Thoracic aorta (tissue), 2 donors: ENCODE measurements at places on chromosomes 7 and 10.

DNA sequence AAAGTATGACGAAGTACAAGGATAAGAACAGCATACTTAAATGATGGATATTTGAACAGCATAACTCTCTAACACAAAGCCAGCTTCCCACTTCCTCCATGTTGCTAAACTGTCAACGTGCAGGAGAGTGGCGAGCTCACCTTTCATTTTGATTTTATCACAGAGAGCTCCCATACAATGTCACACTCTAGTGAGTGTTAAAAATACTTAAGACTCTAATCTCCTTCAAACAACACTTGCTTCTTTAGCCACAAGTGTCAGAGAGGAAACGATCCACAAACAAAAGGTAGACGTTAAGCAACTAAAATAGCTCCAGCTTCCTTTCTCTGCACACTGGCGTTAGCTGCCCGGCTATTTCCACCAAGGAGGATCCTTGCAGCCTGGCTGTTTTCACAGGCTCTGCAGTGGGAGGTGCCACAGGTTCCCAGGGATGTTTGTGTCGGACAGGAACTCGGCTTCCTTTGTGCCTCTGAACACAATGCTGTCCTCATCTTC lies 194.6 kb downstream of the COBL start:
- no peak overlapping the region for H3K27ac ChIP-seq
- no peaks in the 10 kb centered on the region for H3K27me3 ChIP-seq
- no peak overlapping the region for H3K4me3 ChIP-seq
- no peaks in the 10 kb centered on the region for H3K4me1 ChIP-seq
- no peak for DNase-seq
- no peaks in the 10 kb centered on the region for H3K36me3 ChIP-seq

GRCh38 chr10:85927952-85928665 lies 438.5 kb downstream of the GRID1 start:
- H3K4me1 ChIP-seq: no peaks in the 10 kb centered on the region
- no peak overlapping the region for H3K27ac ChIP-seq
- no peaks in the 10 kb centered on the region for H3K36me3 ChIP-seq
- no peaks in the 10 kb centered on the region for H3K27me3 ChIP-seq
- DNase-seq: no peak

DNA sequence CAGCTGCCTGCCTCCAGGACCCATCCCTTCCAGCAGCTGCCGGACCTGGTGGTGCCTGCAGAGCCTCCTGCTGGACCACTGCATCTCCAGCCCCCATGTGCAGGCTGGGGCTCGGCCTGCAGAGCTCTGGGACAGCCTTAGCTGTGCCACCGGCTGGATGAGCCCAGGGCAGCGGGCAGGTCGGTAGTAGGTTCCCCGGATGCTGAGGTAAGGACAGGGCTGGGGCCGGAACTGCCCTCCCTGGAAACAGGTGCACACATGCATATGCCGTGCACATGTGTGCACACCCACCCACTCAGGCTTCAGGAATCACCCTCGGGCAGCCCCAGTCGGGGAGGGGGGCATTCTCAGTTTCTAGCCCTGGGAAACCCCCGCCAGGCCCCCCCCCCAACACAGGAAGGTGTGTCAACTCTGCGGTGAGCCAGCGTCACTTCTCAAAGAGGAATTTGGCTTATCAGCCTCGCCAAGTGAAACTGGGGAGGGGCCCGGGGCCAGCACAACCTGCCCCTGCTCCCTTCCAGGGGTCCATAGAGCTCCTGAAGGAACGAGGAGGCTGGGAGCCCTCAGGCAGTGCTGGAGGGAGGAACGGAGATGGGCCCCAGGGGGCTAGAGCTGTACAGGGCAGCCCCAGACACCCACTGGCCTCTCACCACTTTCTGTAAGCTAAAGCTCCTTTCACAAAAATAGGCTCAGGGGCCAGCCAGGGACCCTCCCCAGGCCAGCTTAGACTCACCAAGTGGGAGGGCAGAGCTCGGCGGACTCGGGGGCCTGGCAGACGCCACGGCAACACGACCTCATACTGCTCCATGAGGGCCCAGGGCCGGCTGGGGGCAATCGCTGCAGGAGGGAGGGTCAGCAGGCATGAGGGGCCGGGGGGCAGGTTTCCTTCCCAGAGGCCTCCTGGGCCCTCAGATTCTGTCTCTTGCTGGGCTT lies 1.7 kb downstream of the ADAM8 start:
- peaks cover 10% of the 10 kb centered on the region for H3K36me3 ChIP-seq
- peak overlapping the region; percentile 58 for H3K4me3 ChIP-seq
- DNase-seq: no peak
- H3K27ac ChIP-seq: no peak overlapping the region

DNA sequence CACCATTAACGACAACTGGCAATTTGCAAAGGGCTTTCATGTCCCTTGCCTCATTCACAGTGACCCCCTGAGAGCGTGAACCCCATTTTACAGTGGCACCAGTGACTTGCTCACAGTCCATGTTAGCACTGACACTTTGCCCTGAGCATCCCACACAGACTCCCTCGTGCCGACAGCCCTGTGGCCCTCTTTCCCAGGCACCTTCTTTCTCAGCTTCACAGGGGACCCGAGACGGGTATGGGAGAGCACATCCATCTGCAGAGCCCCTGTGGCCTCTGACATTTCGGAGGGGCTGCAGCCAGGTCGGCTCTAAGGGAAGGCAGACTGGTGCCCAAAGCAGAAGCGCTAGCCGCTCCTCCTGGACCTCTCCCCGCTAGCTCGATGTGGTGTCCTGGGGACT lies 10.8 kb downstream of the LOXL4 start:
- H3K27me3 ChIP-seq: no peaks in the 10 kb centered on the region
- H3K4me1 ChIP-seq: peaks cover 43% of the 10 kb centered on the region
- peaks cover 1% of the 10 kb centered on the region for H3K36me3 ChIP-seq
- H3K27ac ChIP-seq: no peak overlapping the region
- no peak for DNase-seq
- no peak overlapping the region for H3K4me3 ChIP-seq

DNA sequence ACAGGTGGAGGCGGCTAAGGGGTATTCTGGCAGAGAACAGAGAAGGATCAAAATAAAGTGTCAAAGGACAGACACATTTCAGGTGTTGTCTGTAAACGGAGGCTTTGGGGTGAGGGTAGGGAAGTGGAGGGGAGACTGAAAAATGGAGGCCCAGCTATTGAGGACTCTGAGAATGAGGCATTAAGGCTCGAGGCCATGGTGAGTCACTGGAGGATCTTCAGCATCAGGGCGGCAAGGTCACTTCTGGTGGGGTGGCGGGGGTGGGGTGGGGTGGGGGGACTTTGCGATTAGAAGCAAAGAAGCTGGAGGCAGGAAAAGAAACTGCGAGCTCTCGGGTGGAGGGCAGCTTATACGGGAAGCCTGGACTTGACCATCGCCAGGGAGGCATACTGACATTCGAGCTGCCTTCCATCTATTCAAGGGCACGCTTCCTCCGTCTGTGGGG lies 58.4 kb upstream of the PCGF5 start:
- no peak for DNase-seq
- H3K27me3 ChIP-seq: no peaks in the 10 kb centered on the region
- H3K4me3 ChIP-seq: peak overlapping the region; percentile 86
- H3K36me3 ChIP-seq: no peaks in the 10 kb centered on the region
- H3K27ac ChIP-seq: peak overlapping the region; percentile 96

GRCh38 chr7:64192775-64193174 lies 14.2 kb upstream of the ZNF735 start:
- no peak overlapping the region for H3K4me3 ChIP-seq
- no peak for DNase-seq
- H3K36me3 ChIP-seq: no peaks in the 10 kb centered on the region
- H3K4me1 ChIP-seq: no peaks in the 10 kb centered on the region
- no peaks in the 10 kb centered on the region for H3K27me3 ChIP-seq

DNA sequence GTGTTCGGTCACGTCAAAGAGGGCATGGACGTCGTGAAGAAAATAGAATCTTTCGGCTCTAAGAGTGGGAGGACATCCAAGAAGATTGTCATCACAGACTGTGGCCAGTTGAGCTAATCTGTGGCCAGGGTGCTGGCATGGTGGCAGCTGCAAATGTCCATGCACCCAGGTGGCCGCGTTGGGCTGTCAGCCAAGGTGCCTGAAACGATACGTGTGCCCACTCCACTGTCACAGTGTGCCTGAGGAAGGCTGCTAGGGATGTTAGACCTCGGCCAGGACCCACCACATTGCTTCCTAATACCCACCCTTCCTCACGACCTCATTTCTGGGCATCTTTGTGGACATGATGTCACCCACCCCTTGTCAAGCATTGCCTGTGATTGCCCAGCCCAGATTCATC lies 6.5 kb downstream of the PPIF start:
- H3K4me1 ChIP-seq: no peaks in the 10 kb centered on the region
- no peak overlapping the region for H3K27ac ChIP-seq
- H3K4me3 ChIP-seq: no peak overlapping the region
- DNase-seq: no peak

DNA sequence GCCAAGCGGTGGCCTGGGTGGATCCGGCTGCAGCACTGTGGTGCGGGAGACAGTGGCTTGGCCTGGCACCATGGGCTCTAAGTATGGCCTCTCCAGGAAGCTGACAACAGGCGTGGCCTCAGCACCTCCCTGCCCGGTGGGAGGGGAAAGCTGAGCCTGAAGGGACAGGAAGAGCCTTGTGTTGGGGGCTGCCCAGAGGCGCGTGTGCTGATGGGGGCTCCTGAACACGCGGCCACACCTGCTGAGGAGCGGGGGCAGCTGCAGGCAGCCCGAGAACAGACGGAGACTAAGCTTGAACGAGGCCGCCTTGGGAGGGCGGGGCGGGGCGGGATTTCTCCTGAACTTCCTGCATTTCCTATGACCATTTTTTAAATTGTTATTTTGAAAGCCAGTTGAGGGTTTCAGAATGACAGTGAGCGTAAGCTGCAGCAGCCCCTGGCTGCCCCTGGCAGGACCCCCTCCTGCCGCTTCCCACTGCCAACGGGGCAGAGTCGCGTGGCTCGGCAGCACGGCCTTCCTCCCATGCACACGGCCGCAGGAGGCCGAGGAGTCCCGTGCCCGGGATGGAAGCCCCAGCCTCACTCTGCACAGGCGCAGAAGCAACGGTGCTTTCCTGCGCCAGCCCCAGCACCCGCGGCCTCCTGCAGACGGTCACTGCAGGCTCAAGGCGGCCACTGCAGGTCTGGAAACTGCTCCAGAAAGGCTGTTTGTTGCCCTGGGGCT lies 43.2 kb downstream of the DPYSL4 start:
- no peak for DNase-seq
- H3K36me3 ChIP-seq: no peaks in the 10 kb centered on the region
- H3K4me3 ChIP-seq: peak overlapping the region; percentile 52
- no peaks in the 10 kb centered on the region for H3K27me3 ChIP-seq
- no peaks in the 10 kb centered on the region for H3K4me1 ChIP-seq

DNA sequence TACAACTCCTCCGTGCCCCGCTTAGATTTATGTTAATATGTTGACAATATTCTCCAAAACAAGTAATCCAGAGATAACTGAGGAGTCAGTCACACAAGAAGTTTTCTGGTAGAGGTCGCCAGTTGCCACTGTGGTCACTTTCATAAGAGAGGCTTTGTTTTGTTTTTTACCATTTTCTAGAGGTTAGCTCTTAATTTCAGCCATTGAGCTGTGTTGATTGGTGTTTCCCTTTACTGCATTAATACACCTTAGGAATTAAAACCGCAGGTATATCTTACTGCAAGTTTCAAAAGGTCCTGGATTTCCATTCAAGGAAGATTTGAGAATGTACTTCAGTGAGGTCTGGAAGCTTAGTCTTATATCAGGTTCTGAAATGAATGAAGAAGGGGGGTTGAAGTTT lies 3.5 kb downstream of the BMI1 start:
- no peak for DNase-seq
- peaks cover 39% of the 10 kb centered on the region for H3K4me1 ChIP-seq
- no peaks in the 10 kb centered on the region for H3K27me3 ChIP-seq

GRCh38 chr10:87887146-87887545 lies 23.7 kb downstream of the PTEN start:
- H3K36me3 ChIP-seq: no peaks in the 10 kb centered on the region
- H3K27ac ChIP-seq: no peak overlapping the region
- H3K4me3 ChIP-seq: no peak overlapping the region
- H3K27me3 ChIP-seq: no peaks in the 10 kb centered on the region
- DNase-seq: no peak

- no peaks in the 10 kb centered on the region for H3K36me3 ChIP-seq
- H3K4me1 ChIP-seq: no peaks in the 10 kb centered on the region
- no peaks in the 10 kb centered on the region for H3K27me3 ChIP-seq
- no peak overlapping the region for H3K4me3 ChIP-seq
- no peak for DNase-seq
Observed at GRCh38 chr7:128422037-128422436, 12.3 kb upstream of the IMPDH1 start.

GRCh38 chr10:11401264-11402235 lies 209.9 kb downstream of the USP6NL start:
- no peak for DNase-seq
- H3K36me3 ChIP-seq: no peaks in the 10 kb centered on the region
- H3K4me1 ChIP-seq: no peaks in the 10 kb centered on the region
- H3K4me3 ChIP-seq: no peak overlapping the region

- H3K36me3 ChIP-seq: no peaks in the 10 kb centered on the region
- peaks cover 32% of the 10 kb centered on the region for H3K27me3 ChIP-seq
- peak overlapping the region; percentile 72 for H3K4me3 ChIP-seq
- DNase-seq: no peak
Observed at GRCh38 chr10:100828738-100829096, 83.3 kb downstream of the PAX2 start.
